Stimulated activated CD8-positive, alpha-beta memory T cell treated with anti-CD3 and anti-CD28 coated beads, Interleukin-15, amount 100 ng/mL, for 1 hour (primary cell): ENCODE measurements at places on chromosomes 4 and X.

DNA sequence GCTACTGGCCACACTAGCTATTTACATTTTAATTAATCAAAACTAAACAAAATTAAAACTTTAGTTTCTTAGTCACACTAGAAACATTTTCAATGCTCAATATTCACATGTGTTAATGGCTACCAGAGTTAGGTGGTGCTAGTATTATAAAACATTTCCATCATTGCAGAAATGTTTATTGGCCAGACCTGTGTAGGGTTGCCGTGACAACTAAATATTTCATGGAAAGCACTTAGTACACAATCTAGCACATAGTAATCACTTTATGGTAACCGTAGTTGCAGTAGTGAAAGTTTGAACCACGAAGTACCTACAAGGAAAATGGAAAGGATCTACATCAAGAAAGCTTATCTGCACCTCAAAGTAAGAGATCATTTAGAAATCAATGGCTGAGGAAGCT, 95.9 kb downstream of the HS6ST2 start:
- no peak for DNase-seq

- no peak for DNase-seq
Measured at GRCh38 chr4:180398564-180398963, 1844.6 kb upstream of the TENM3 start.

DNA sequence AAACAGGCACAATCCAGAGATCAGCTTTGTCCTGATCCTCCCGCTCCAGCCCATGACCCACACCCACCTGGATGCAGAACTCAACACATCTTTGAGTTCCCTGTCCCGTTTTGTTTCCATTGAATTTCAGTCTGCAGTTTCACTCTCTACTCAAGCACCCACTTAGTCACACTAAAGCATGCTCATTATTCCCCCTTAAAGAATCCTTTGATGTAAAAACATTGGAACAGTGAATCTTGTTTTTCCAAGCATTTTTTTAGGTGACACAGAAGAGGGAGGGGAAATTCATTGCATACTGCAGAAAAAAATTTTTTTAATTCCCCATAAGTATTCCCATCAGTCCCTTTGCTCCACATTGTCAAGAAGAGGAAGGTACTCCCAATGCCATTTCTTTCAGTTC, 249.7 kb upstream of the TTC29 start:
- no peak for DNase-seq

DNA sequence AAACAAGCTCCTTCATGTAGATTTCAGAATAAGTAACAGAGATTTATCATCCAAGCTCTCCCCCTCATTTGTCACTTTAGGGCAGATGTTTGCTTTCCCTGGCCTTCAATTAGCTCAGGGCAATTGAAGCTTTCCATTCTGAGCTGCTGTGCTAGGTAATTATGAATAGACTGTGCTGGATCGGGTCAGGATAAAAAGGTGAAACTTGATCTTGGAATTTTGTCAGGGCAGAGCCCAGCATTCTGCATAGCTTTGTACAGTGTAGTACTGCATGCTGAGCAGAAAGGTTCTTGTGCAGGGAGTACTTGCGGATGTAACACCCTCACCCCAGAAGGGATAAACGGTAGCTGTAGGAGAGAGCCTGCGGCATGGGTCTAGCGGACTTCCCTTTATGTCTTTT, 64.0 kb upstream of the CLDN34 start:
- DNase-seq: no peak

DNA sequence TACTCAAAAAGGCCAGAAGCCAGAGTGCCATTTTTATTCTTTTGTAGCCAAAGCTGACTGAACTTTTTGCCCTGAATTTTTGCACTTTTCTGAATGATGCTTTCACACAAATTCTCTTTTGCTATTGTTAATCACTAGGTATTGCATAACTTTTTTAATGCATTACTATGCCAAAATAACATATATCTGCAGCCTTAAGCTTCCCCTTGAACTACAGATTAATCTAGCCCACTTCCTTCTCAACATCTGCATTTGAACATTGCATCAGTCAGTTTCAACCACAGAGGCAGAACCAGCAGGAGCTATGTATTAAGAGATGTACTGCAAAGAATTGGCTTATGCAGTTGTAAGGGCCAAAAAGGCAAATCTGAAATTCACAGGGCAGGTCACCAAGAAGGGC, 197.6 kb upstream of the GYPA start:
- DNase-seq: no peak

GRCh38 chr4:140952717-140953116, 180.6 kb downstream of the RNF150 start:
- DNase-seq: no peak

- no peak for DNase-seq
Measured at GRCh38 chr4:21242163-21242562, 541.9 kb downstream of the PACRGL start.

GRCh38 chr4:167452922-167453430, 218.7 kb upstream of the SPOCK3 start:
- DNase-seq: no peak

- DNase-seq: no peak
Measured at GRCh38 chr4:79852305-79852730, 220.7 kb downstream of the ANTXR2 start.

DNA sequence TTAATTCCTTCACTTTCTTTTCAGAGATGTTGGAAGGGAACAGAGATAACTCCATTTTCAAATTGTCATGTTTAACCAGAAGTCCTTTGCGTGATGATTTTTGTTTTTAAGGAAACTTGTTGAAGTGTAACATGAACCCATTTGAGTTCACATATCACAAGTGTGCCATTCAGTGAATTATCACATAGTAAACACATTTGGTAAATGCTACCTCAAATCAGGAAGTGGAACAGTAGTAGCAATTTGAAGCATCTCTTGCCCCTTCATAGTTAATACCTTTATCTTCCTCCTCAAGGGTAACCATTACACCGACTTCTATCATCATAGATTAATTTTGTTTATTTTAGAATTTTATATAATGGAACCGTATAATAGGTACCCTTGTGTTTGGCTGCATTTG, 35.8 kb downstream of the KDM6A start:
- DNase-seq: no peak

GRCh38 chrX:134324359-134324758, 87.4 kb downstream of the CCDC160 start:
- no peak for DNase-seq
